ENCODE measurements at places on chromosomes 2 and 18. TPM values are rescaled to one million over a fixed set of nuclear protein-coding genes. Genes with fewer than 3 reads are reported as not detected.

- DNase-seq = peak; percentile 43
These were observed 547 bp downstream of the SLC35F5 start for GRCh38 chr2:113755835-113756354.

DNA sequence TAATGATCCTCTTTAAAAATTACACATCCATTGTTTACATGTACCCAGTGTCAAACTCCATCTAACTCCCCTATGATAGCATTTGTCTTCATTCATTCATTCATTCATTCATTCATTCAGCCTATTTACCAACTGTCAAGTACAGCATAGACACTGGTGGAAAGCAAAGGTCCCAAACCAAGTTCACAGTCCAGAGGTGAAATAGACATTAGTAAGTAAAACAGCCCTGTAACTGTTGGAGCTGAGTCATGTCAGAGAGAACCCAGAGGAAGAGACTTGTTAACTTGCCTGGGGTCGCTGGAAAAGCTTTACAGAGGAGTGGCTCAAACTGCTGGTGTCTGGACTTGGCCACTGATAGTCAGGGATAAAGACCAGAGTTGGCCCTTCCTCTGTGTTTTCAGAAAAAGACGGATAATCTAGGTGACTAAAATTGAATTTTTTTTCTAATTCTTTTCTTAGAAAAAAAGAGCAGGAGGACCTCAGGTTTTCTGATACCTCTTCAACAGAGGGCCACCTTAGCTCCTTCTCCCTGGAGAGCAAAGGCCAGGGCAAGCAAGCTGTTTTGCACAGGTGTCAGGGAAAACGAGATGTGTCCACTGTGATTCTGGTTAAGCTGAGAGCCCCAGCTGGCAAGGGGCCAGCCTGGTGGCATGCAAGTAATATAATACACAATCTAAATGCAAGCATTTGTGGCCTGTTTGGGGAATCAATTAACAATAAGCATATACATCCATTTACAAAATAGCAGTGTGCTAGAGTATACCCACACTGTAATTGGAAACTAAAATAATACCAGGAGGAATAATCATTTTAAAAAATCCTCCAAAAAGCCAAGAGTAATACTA, 96.7 kb upstream of the SLC14A2 start:
- peak; percentile 63 for DNase-seq

- no peak for DNase-seq
These were observed 123.4 kb downstream of the MTCL1 start for GRCh38 chr18:8828798-8829197.

- no peak for DNase-seq
These were observed 49.3 kb downstream of the LYPD6B start for GRCh38 chr2:149087751-149088150.

The EPHA4 gene
- total RNA-seq = 25.8 TPM

The SAG gene
- 0.18 TPM for total RNA-seq

Data from muscle of leg (tissue), 16 donors.